Kidney (tissue), 22 donors: ENCODE measurements at places on chromosomes 7 and 10. TPM values are rescaled to one million over a fixed set of nuclear protein-coding genes. Genes with fewer than 3 reads are reported as not detected.
A peak's percentile ranks its signal among the peaks of the same experiment; 100 is the strongest.

- H3K27ac ChIP-seq, result no peak overlapping the region
- no peaks in the 10 kb centered on the region for H3K36me3 ChIP-seq
- H3K4me1 ChIP-seq, result no peaks in the 10 kb centered on the region
- no peak for DNase-seq
- H3K4me3 ChIP-seq, result no peak overlapping the region
These were observed 59.3 kb downstream of the COL28A1 start for GRCh38 chr7:7476381-7476780.

DNA sequence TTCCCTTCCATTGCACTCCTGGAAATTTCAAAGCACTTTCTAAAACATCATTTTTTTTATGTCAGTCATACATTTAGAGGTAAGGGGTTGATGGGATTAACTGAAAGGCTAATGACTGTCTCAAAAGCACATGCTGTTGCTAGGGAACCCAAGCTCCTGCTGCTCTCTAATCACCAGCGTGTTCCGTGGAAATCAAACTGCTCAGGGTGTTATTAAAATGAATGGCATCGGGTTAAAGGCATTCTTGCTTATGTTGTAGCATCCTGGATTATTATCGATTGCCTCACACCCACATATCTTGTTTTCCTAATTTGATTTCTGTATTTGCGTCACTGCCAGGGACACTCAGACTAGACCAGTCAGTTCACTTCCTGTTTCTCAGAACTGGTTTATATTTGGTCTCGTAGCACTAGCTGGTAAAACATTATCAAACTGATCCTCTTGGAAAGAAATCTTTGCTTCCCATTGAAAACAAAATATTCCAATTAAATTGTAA, 216.5 kb upstream of the MKLN1 start:
- peak overlapping the region; percentile 98 for H3K27ac ChIP-seq
- no peaks in the 10 kb centered on the region for H3K4me1 ChIP-seq
- DNase-seq, result peak; percentile 18
- H3K4me3 ChIP-seq, result no peak overlapping the region
- H3K27me3 ChIP-seq, result peaks cover 20% of the 10 kb centered on the region
- H3K36me3 ChIP-seq, result no peaks in the 10 kb centered on the region

Gene SPAG6
- total RNA-seq, result 8.4 TPM

Gene PNLIPRP2
- total RNA-seq, result not detected

DNA sequence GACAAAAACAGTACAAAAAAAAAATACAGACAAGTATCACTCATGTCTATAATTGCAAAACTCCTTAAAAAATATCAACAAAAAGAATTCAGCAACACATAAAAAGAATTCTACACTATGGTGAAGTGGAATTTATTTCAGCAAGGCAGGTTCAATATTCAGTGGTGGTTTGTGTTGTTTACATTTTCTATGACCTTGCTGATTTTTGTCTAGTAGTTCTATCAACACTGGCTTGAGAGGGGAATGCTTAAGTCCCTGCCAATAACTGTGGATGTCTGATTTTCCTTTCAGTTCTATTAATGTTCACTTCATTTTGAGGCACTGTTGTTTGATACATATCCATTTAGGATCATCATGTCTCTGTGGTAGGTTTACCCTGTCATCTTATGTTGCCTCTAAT, 58.5 kb downstream of the CADPS2 start:
- H3K36me3 ChIP-seq, result no peaks in the 10 kb centered on the region
- no peaks in the 10 kb centered on the region for H3K4me1 ChIP-seq
- H3K4me3 ChIP-seq, result no peak overlapping the region
- no peaks in the 10 kb centered on the region for H3K27me3 ChIP-seq
- no peak for DNase-seq

Gene AEBP1
- 164 TPM for total RNA-seq

DNA sequence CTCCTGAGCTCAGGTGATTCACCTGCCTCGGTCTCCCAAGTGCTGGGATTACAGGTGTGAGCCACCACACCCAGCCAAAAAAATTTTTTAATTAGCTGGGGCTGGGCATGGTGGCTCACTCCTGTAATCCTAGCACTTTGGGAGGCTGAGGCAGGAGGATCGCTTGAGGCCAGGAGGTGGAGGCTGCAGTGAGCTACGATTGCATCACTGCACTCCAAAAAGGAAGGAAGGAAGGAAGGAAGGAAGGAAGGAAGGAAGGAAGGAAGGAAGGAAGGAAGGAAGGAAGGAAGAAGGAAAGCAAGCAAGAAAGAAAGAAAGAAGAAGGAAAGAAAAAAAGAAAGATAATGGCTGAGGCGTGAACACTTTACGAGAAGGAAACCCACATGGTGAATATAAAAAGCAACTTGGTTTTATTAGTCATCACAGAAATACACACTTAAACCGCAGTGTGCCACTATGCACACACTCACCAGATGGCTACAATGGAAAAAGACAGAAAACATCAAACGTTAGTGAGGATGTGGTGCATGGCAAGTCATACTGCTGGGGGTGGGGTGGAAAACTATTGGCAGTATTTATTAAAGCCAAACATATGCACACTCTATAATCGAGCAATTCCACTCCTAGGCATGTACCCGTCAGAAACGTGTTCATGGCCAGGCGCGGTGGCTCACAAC, 4.4 kb upstream of the CCL26 start:
- H3K4me3 ChIP-seq, result no peak overlapping the region
- no peaks in the 10 kb centered on the region for H3K36me3 ChIP-seq
- no peaks in the 10 kb centered on the region for H3K4me1 ChIP-seq

GRCh38 chr10:68333058-68333395, 299 bp upstream of the PBLD start:
- H3K36me3 ChIP-seq, result peaks cover 4% of the 10 kb centered on the region
- H3K4me3 ChIP-seq, result peak overlapping the region; percentile 95
- H3K27ac ChIP-seq, result peak overlapping the region; percentile 99
- DNase-seq, result no peak

DNA sequence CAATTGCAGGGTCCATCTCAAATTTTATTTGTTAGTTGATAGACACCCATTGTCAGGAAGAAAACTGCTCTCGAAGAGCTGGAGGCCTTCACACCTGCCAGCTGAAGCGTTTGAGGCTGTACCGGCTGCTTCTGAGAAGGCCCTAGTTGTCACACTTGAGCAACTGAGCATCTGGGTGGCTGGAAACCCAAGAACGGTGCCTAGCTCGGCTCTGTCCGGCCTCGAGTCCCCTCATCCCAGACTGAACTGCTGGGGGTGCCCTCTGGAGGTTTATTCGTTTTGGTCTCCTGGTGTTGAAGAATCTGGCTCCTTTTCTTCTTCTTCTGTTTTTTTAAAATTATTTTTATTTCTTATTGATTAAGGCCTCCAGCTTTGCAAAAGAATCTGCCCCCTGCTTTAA, 59.3 kb upstream of the EXOC6 start:
- no peak overlapping the region for H3K4me3 ChIP-seq
- peak; percentile 6 for DNase-seq
- no peak overlapping the region for H3K27ac ChIP-seq
- H3K27me3 ChIP-seq, result no peaks in the 10 kb centered on the region
- H3K36me3 ChIP-seq, result no peaks in the 10 kb centered on the region

DNA sequence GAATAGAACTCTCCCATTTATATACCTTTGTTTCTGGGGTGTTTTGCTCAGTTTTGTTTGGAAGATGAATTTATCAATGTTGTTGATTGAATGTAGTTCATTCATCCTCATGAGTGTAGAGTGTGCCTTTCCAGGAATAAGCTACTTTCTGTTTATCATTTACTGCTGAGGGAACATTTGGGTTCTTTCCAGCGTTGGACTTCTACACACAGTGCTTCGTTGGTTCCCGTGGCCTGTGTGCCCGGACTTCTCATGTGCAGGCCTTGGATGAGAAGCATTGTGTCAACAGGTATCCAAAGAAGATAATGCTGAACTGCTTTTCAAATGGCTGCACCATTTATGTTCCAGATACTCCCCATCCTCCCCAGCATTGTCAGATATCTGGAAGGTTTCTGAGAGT, 107.6 kb upstream of the TNS3 start:
- DNase-seq, result no peak
- H3K27me3 ChIP-seq, result no peaks in the 10 kb centered on the region
- no peaks in the 10 kb centered on the region for H3K36me3 ChIP-seq
- H3K4me3 ChIP-seq, result no peak overlapping the region

GRCh38 chr10:100053686-100054460, 27.8 kb downstream of the CPN1 start:
- no peak overlapping the region for H3K4me3 ChIP-seq
- no peak for DNase-seq
- H3K27me3 ChIP-seq, result no peaks in the 10 kb centered on the region
- H3K4me1 ChIP-seq, result no peaks in the 10 kb centered on the region

Gene HOGA1
- 28.8 TPM for total RNA-seq

DNA sequence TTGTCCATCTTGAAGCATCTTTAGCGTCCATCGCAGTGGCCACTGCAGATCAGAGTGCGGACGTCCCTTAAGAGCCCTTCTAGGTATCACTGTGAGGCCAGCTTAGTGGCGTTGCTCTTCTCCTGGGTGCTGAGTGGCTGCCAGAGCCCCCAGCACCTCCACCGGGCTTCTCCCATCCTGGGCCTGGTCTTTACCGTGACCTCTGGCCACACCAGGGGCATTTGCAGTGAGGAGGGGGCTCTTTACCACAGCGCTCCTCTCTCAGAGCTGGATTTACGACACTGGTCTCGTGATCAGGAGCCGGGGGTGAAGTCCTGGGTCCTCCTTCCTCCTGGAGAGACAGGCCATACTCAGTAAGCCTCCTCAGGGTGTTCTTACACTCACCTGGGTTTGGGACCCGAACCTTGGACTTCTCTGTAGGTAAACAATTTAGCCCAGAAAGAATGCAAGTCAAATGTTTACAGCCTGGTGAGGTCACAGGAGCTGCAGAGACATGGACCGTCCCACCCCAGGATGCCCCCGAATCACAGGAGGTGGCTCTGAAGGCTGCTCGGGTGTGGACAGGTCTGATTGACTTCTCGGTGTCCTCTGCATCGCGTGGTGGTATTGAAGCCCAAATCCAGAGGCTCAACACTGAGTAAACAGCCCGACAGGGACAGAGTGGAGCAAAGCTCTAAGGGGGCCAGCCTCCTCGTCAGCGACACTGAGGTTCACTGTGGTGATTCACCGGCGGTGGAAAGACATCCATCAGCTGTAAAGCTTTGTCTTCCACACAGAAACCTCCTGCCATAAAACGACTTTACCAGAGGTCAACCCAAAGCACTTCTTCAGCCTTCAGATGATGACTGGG, 33.0 kb downstream of the JAKMIP3 start:
- H3K4me3 ChIP-seq, result no peak overlapping the region
- H3K4me1 ChIP-seq, result no peaks in the 10 kb centered on the region
- no peaks in the 10 kb centered on the region for H3K36me3 ChIP-seq
- H3K27me3 ChIP-seq, result no peaks in the 10 kb centered on the region
- no peak overlapping the region for H3K27ac ChIP-seq
- no peak for DNase-seq

GRCh38 chr7:39656415-39656814, 33.0 kb downstream of the RALA start:
- H3K4me1 ChIP-seq, result no peaks in the 10 kb centered on the region
- no peaks in the 10 kb centered on the region for H3K27me3 ChIP-seq
- no peak overlapping the region for H3K4me3 ChIP-seq
- DNase-seq, result no peak
- no peak overlapping the region for H3K27ac ChIP-seq

DNA sequence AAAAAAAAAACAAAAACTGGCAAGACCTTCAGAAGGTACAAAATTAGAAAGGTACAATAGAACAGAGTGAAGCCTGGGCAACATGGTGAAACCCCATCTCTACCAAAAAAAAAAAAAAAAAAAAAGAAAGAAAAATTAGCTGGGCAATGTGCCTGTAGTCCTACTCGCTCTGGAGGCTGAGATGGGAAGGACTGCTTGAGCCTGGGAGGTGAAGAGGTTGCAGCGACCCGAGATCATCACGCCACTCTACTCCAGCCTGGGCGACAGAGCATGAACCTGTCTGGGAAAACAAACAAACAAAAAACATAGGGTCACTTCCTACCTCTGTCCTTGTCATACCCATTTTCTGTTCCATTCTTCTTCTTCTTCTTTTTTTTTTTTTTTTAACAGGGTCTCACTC, 45.6 kb upstream of the DLG5 start:
- no peak overlapping the region for H3K27ac ChIP-seq
- H3K4me3 ChIP-seq, result no peak overlapping the region
- no peaks in the 10 kb centered on the region for H3K36me3 ChIP-seq
- DNase-seq, result no peak
- H3K4me1 ChIP-seq, result no peaks in the 10 kb centered on the region
- H3K27me3 ChIP-seq, result no peaks in the 10 kb centered on the region

Gene CYP2C19
- 0.28 TPM for total RNA-seq

Gene CLDN4
- 342 TPM for total RNA-seq

GRCh38 chr7:5218564-5219360, 28.7 kb downstream of the WIPI2 start:
- DNase-seq, result no peak
- no peaks in the 10 kb centered on the region for H3K27me3 ChIP-seq
- no peak overlapping the region for H3K27ac ChIP-seq
- no peak overlapping the region for H3K4me3 ChIP-seq
- peaks cover 73% of the 10 kb centered on the region for H3K36me3 ChIP-seq

- no peaks in the 10 kb centered on the region for H3K4me1 ChIP-seq
- H3K27ac ChIP-seq, result no peak overlapping the region
- H3K4me3 ChIP-seq, result no peak overlapping the region
- no peaks in the 10 kb centered on the region for H3K36me3 ChIP-seq
These were observed 1438.5 kb upstream of the CELF2 start for GRCh38 chr10:9579110-9579705.

DNA sequence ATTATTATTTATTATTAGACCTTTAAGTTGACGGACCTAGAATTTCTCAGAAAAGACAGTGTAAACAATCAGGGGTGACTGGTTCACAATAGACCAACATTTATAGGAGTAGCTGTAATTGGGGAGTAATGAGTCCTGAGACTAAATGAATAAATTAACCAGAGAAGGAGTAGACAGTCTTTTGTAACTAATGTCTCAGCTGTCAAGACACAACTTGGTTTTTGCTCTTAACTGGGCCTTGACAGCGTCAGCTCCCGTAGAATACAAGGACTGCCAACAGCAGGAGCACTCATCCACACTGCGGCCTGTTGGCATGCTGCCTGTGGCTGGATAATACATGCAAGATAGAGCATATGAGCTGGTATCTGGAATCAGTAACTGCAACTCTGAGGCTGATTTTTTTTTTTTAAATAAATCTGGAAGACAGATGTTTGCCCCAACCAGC, 123.9 kb downstream of the CACNA2D1 start:
- H3K27ac ChIP-seq, result no peak overlapping the region
- H3K4me1 ChIP-seq, result peaks cover 8% of the 10 kb centered on the region
- H3K27me3 ChIP-seq, result no peaks in the 10 kb centered on the region
- no peaks in the 10 kb centered on the region for H3K36me3 ChIP-seq

- no peak overlapping the region for H3K27ac ChIP-seq
- no peak overlapping the region for H3K4me3 ChIP-seq
- H3K36me3 ChIP-seq, result no peaks in the 10 kb centered on the region
- peaks cover 8% of the 10 kb centered on the region for H3K27me3 ChIP-seq
These were observed 3.2 kb downstream of the AMZ1 start for GRCh38 chr7:2691011-2691707.

DNA sequence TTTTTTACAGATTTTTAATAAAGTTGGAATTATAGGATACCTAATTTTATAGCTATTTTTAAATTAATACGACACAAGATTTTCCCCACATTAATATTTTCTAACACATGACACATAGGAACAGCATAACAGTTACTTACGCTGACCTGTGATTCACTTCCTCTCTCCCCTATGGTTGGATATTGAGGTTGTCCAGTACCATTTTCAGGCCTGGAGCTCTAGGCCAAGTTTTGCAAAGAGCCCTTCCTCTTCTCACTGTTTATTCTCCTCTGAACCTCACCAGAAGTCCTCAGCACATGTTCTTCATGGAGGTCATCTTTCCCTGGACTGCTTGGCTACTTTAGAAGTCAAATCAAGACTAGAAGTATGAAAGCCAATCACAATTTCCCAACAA, 28.2 kb downstream of the LYZL1 start:
- no peaks in the 10 kb centered on the region for H3K36me3 ChIP-seq
- no peak overlapping the region for H3K4me3 ChIP-seq
- no peaks in the 10 kb centered on the region for H3K27me3 ChIP-seq
- no peak overlapping the region for H3K27ac ChIP-seq
- DNase-seq, result no peak
- no peaks in the 10 kb centered on the region for H3K4me1 ChIP-seq

Gene PDGFA
- 53.0 TPM for total RNA-seq
